ENCODE measurements at places on chromosomes 2 and 18.

- no peak for DNase-seq
Measured at GRCh38 chr2:118697781-118698180, 149.7 kb downstream of the EN1 start.

DNA sequence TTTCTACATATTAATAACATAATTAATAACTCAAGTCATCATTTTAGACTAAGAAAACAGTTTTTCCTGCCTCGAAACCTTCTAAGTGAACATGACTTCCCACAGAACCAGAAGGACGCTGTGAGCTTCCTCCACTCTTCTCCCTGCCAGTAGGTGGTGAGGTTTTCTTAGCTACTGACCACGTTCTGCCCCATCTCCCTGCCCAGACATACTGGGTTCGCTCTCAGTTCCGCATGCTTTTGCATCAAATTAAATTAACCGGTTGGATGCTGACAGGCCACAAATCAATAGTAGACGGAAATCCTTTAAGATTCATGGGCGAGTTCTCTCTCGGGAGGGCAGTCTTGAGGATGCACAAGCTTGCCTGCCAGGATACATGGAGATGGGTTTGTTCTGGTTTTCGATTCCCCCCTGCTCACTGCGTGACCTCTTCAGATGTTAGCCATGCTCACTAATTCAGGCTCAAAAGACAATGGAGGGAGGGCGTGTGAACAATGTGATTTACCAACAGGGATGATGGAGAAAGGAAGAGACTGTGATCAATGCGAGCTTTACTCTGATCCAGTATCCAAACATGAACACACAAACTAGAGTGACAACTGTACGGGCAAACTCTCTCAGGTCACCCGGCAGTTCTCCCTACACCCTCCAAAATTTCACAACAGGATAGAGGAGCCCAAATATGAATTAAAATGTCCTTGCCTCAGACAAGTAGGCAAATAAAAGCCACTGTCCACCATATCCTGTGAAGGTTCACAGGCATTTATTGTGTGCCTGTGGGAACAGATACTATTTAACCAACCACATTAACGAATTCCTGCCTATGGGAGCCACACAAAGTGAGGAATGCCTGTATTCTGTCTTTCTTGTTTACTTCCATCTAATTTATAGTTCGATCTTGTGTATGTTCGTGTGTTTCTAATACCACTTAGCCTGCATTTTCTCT, 375.7 kb downstream of the EIPR1 start:
- peak; percentile 18 for DNase-seq

DNA sequence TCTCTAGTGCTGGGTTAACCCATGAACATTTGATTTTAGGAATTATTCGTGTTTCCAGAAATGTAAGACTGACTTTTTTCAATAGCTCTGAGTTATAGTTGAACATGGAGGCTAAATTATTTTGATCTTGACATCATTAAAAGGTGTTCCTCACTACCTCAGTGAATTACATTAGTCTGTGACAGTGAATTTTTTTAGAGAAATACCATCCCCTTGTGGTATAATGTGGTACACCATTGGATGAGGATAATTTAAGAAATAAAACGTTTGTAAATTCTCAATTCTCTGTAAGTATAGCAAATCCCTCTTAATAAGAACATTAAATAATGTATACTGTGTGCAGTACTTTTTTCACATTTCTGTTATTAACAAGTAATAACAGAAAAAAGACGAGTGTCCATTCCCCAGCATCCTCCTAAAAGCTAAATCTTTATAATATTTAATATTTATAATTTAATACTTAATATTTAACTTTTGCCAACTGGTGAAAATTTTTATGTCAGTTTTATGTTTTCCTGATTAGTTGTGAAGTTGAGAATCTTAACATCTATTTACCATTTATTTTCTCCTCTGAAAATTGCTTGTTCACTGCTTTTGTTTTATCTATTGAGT, 70.3 kb upstream of the CWC22 start:
- peak; percentile 17 for DNase-seq

- DNase-seq: no peak
Measured at GRCh38 chr2:9331704-9332103, 91.6 kb downstream of the ITGB1BP1 start.

DNA sequence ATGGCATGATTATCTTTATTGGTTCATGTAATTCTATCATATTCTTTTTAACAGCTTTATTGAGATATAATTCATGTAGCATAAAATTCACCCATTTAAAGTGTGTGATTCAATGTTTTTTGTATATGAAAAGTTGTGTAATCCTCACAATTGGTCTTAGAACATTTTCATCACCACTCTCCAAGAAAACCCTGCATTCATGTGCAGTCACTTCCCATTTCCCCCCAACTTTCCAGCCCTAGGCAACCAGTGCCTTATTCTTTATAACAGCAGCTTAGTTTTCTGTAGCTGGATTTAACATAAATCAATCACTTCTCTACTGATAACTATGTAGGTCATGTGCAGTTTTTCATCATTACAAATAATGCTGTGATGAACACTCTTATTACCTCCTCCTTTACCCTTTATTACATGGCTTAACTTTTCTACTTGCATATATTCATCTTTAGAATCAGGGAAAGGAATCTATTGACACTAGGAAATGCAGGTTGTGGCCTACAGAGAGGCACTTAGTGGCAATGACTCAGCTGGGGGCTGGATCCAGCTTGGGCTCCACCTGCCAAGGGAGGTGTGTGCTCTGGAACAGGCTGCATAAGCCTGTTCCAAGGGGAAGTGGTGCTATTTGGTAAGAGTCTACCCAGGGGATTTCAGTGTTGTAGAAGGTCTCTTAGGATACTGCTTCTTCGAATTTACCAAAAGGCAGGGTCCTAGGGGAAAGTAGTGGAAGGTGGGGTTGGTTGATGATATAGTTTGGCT, 89.1 kb downstream of the ETAA1 start:
- no peak for DNase-seq

- peak; percentile 69 for DNase-seq
Measured at GRCh38 chr2:16546128-16546754, 119.4 kb downstream of the CYRIA start.

- DNase-seq: no peak
Measured at GRCh38 chr2:203626952-203627681, 79.3 kb upstream of the CD28 start.

DNA sequence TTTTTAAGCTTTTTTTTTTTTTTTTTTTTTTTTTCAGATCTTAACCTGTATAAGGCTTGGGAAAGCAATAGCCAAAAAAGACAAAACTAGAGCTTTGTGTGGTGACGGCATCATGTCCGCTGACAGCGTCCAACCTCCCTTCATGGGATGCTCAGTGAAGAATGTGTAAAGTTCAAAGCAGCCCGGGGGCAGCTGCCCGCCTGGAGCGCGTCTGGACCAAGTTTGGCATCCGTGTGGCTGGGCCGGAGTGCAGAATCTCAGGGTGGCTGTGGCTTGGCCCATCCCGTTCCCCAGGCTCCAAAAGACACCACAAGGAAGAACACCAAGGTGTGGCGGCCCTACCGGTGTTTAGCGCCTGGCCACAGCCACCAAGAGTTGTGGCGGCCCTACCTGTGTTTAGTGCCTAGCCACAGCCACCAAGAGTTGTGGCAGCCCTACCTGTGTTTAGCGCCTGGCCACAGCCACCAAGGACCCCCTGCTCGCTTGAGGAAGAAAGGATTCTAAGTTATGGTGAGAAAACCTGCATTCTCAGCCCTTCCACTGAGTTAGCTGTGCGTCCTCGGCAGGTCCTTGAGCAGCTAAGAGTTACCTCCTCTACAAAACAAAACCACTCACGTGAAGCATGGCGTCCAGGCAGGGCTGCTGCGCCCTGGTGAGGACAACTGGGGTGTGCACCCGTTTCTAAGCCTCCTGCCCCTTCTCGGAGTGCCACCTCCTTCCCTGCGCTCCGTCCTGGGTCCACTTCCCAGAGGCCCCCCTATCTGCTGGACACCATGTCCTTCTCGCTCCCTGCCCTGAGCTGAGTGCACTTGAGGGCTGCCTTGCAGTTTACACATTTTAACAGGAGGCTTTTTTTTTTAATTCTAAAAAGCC, 103.6 kb upstream of the SALL3 start:
- DNase-seq: no peak

- no peak for DNase-seq
Measured at GRCh38 chr18:51712821-51713220, 515.3 kb upstream of the MEX3C start.

GRCh38 chr2:46569766-46570165, 90.4 kb downstream of the TMEM247 start:
- peak; percentile 57 for DNase-seq

- no peak for DNase-seq
Measured at GRCh38 chr2:237996021-237996593, 29.3 kb downstream of the UBE2F start.

DNA sequence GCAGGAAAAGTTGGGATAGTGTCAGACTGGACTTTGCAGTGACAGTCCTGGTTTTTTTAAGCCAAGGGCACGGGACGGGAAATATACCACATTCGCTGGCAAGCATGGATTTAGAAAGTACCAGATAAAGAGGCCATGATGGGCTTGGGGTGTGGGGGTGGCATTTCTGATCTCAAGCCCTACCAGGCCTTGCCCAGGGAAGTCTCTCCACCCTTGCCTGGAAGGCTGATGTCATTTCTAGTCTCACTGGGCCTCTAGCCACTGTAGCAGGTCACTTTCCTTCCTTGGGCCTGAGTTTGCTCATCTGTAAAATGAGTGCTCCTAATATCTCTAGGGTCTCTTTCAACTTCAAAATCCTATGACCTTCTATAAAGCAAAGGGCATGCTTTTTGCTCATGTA, 1.8 kb downstream of the ZBTB7C start:
- DNase-seq: no peak

DNA sequence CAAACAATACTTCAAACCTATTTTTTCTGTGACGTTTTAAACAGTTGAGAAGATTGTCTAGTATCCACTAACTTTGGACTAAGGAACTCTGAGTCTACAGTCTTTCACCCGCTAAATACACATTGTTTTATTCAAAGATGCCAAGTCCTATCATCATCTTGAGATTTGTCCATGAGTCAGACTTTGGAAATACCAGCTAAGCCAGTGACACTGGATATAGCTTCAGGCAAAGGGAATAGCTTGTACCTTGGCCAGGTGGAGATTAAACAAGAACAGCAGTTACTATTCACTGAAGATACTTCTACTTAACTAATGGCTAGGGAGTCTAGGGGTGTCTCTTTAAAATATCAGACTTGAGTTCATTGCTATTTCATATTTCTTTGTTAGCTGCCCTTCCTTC, 137.5 kb downstream of the COMMD1 start:
- no peak for DNase-seq

- DNase-seq: no peak
Measured at GRCh38 chr2:44347526-44347925, 13.8 kb downstream of the PREPL start.

- DNase-seq: no peak
Measured at GRCh38 chr2:13266166-13266565, 549.4 kb downstream of the TRIB2 start.

DNA sequence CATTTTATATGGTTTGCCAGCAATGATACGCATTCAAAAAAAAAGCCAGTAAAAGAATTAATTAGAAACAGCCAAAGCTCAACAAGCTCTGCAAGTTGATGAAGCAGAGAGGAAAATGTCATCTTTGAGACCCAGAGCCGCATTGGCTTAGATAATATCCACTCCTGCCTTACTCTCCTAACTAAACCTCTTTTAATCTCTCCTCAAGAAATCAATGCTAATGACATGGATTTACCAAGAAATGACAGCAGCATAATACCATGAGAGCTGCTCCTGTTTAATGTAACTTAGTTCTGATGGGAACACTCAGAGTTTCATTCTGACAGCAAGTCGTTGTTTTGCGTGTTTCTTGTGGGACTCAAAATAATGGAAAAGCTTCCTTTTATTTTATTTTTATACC, 1099.4 kb upstream of the PIK3C3 start:
- no peak for DNase-seq

- no peak for DNase-seq
Measured at GRCh38 chr2:168723275-168723899, 79.0 kb upstream of the NOSTRIN start.

DNA sequence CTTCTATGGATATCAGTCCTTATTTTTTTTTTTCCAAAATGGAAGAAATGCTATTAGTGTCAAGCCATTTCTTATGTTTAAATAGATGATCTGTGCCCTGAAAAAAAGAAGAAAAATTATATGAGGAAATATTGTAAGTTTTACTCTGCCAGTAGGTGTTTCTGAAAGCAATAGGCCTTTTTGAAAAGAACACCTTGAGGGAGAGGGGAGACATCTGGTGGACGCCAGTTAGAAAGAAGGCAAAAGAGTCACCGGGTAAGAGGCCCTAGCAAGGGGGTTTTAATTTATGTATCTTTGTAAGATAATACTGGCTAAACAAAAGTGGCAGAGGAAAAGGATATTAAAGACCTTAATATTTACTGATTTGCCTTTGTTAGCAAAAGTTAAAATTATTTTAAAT, 56.1 kb downstream of the DYNAP start:
- peak; percentile 31 for DNase-seq

- no peak for DNase-seq
Measured at GRCh38 chr18:9943311-9943710, 29.5 kb downstream of the VAPA start.

GRCh38 chr2:72292433-72292832, 144.8 kb upstream of the CYP26B1 start:
- no peak for DNase-seq

GRCh38 chr2:132692816-132693215, 22.8 kb upstream of the LYPD1 start:
- no peak for DNase-seq

DNA sequence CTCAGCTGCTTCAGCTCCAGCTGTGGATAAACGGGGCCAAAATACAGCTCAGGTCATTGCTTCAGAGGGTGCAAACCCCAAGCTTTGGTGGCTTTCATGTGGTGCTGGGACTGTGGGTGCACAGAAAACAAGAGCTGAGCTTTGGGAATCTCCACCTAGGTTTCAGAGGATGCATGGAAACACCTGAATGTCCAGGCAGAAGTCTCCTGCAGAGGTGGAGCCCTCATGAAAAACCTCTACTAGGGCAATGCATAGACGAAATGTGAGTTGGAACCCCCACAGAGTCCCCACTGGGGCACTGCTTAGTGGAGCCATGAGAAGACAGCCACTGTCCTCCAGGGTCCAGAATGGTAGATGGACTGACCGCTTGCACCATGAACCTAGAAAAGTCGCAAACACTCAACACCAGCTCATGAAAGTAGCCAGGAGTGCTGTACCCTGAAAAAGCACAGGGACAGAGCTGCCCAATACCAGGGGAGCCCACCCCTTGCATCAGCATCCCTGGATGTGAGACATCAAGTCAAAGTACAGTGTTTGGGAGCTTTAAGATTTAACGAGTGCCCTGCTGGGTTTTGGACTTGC, 147.9 kb upstream of the SOX11 start:
- DNase-seq: peak; percentile 2

- no peak for DNase-seq
Measured at GRCh38 chr2:88010136-88010535, 6.2 kb downstream of the RNU2-63P start.

DNA sequence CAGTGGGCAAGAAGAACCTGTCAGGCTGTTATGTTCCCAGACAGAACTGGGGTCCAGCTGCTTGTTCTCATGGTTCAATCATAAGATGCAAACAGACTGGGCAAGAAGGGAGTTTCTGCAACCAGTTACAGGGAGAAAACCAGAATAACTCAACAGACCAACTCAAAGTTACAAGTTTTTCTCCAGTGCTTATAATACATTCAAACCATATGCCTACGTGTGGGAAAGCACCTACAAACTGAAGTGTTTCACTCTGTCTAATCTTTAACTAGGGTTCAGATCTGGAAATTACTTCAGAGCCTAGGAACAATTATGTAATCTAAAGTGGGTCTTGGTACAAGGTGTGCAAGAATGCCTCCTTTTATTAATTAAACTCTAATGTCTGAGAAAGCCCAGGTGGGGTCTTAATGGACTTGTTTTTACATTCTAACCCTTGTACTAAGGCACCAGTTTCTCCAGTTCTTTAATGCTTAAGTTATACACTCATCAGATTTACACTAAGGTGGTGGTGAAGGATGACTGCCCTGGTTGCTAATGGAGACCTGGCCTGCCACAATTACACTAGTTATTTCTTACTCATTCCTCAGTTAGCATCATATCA, 951.9 kb downstream of the TSN start:
- DNase-seq: no peak
